Hematopoietic multipotent progenitor cell (in vitro differentiated cells): ENCODE measurements at places on chromosomes 6 and 20. TPM values are rescaled to one million over a fixed set of nuclear protein-coding genes. Genes with fewer than 3 reads are reported as not detected.

GRCh38 chr6:166046226-166046625, 121.4 kb downstream of the TBXT start:
- DNase-seq = no peak

DNA sequence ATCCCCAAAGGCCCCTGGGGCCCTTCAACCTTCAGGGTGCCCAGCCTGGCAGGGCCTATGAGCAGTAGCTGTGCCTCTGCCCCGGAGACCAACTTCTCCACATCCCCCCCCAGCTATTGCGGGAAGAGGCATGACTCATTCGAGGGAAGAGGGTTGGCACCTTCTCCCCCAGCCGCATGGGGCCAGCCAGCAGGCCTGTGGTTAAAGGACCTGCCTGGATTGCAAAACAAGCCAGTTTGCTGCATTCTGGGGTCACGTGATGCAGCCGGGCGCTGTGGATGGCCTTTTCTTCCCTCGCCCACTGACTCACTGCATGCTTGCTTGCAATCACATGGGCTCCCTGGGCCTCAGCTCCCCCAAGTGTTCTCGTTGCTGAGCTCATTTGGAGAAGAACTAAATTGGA, 182.5 kb downstream of the MAFB start:
- DNase-seq = no peak

GRCh38 chr6:77368660-77369313, 94.5 kb downstream of the HTR1B start:
- peak; percentile 18 for DNase-seq

DNA sequence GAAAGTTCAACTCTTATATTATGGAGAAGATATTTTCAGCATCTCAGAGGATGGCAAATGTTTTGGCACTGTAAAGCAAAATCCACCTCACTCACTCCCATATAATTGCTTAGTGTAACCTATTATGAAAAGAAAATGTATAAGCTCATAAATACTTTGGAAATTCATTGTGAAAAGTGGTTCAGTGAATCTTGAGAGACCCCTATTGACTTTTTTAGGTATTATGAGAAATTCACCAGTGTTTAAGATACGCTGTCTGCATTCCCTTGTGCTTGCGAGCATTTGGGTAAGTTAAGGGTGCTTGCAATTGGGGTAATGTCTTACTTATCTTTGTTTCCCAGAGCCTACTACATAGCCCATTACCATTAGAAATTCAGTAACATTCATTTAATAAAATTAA, 66.3 kb upstream of the BMP5 start:
- no peak for DNase-seq

- no peak for DNase-seq
Measured at GRCh38 chr6:26126394-26127235, 39.4 kb downstream of the HFE start.

DNA sequence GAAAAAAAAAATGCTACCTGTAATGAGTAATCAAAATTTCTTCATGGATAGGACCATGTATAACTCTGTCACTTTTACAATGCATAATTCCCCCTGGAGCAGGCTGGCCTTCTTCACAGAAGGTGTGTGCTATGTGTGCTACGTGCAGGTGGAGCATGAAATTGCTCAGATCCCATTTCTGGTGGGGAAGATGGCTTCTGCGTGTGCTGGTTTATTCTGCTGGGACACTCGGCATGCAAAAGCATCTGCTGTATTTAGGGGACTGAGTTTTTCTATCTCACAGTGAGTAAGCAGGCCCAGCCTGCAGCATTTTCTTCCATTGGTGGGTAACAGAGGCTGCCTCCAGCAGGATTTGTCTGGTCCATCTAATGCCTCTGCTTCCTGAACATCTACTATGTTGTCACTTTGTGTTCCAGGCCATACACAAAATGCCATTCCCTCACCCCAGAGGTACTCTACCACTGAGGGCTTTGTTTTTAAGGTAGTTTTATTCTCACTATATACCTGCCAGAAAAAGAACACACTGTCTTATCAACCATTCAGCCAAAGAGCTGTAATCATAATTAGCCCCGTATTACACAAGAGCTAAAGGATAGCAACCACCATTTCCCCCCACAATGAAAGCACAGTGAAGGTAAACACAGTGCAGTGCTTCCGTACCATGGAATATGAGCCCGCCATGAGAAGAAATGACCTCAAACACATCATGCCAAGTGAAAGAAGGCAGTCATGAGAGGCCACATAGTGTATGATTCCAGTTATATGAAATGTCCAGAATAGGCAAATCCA, 62.4 kb downstream of the SYNDIG1 start:
- DNase-seq = no peak

GRCh38 chr6:24376871-24377270, 19.0 kb upstream of the DCDC2 start:
- no peak for DNase-seq

DNA sequence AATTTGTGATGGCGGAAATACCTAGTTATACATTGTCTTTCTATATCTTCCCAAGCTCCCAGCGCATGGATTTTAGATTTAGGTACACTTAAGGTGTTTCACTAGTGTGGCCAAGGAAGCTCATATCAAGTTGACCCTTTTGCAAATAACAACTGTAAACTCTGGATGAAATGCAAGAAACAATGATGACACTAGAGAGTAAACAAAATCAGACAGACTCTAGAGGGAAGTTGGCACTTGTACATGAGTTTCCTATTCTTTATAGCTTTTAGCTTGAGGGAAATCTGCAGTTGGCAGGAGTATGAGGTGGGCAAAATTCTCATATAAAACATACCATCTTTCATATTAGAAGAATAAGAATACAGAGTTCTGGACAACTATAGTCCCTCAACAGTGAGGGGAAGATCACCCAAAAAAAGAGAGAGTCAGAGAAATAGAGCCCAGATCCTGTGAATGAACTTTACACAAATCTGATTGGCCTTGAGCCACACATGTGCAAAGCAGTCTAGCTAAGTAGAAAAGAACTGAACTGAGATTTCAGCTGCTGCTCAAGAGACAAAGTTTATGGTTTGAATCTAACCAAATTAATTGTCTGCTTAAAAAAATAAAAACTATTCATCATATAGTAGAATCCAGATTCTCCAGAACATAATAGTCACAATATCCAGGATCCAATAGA, 26.1 kb downstream of the TXLNB start:
- no peak for DNase-seq

DNA sequence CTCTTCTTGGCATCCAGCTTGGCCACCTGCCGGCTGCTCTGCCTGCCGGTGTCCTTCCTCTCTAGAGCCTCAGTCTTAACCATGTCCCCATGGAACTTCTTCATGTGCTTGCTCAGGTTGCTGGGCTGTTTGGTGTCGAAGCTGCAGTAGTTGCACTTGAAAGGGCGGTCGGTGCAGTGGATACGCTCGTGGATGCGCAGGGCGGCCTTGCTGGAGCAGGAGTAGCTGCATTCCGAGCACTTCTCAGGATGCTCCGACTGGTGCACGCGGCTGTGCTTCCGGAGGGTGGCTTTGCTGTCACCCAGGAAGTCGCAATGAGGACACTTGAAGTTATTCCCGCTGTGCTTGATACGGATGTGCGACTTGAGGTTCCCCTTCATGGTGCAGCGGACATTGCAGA, 38.7 kb downstream of the ZFP64 start:
- no peak for DNase-seq

- no peak for DNase-seq
Measured at GRCh38 chr6:116866281-116866871, 10.7 kb upstream of the RFX6 start.

- no peak for DNase-seq
Measured at GRCh38 chr6:107491138-107491609, 1.3 kb downstream of the SOBP start.

- no peak for DNase-seq
Measured at GRCh38 chr20:44389871-44390270, 34.4 kb downstream of the HNF4A start.

GRCh38 chr6:80021131-80021530, 16.7 kb downstream of the TTK start:
- DNase-seq = no peak

DNA sequence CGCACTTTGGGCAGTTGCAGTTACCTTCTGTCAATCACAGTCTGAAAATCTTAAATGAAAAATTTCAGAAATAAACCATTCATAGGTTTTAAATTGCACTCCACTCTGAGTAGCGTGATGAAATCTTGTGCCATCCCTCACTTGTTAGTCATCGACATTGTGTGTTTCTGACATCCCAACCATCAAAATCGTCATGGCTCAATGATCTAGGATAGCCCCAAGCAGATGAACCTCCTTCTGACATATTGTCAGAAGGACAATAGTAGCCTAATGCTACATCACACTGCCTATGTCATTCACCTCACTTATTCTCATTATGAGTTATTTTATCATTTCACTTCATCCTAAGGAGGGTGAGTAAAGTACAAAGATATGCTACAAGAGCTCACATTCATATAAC, 284.8 kb downstream of the PTPRK start:
- DNase-seq = no peak

DNA sequence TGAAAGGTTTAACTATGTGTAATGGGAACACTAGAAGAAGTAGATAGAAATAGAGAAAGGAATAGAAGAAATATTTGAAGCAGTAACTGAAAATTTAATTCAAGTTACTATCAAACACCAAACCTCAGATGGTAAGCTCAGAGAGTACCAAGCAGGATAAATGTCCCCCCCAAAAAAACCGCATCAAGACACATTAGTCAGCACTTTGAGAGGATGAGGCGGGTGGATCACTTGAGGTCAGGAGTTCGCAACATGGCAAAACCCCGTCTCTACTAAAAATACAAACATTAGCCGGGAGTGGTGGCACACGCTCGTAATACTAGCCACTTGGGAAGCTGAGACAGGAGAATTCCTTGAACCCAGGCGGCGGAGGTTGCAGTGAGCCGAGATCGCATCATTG, 253.1 kb downstream of the C6orf118 start:
- no peak for DNase-seq

Gene SEMG1
- not detected for total RNA-seq

Gene TDRD6
- total RNA-seq = under 0.01 TPM

Gene DACT2
- not detected for total RNA-seq

Gene SLC17A5
- total RNA-seq = 8.9 TPM

Gene TBX18
- under 0.01 TPM for total RNA-seq

Gene DZANK1
- total RNA-seq = 1.9 TPM

Gene UST
- total RNA-seq = 1.6 TPM

Gene MAP7
- total RNA-seq = 30.4 TPM
